Tibial artery (tissue), 4 donors: ENCODE measurements at places on chromosomes 12 and 14.

- DNase-seq = peak; percentile 73
Measured at GRCh38 chr12:66087365-66087943, 43.1 kb downstream of the LLPH start.

GRCh38 chr14:62776300-62776699, 269.0 kb downstream of the KCNH5 start:
- no peak for DNase-seq

GRCh38 chr14:101588990-101589389, 27.7 kb downstream of the DIO3 start:
- DNase-seq = no peak

DNA sequence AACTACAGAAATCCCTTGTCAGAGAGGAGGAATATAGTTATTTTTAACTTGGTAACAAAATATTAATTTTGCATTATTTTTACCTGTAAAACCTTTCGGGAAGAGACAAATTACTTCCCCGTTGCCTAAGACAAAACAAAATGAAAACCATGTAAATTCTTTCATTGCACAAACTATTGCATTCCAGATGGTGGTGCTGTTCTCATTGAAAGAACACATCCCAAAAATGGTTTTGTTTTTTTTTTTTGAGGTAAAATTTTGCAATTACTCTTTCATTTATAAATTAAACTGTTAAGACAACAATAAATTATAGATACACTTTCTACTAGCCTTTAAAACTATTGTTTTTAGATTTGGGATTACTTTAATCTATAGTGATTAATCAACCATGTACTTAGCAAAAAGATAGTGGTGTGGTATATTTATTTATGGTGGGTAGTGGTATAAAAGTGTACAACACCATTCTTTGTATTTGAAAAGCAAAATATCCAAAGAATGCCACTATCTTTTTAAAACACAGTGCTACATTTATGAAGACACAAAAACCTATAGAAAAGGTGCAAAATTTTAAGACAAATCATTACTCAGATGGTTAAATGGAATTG, 115.5 kb downstream of the SLC38A1 start:
- no peak for DNase-seq

DNA sequence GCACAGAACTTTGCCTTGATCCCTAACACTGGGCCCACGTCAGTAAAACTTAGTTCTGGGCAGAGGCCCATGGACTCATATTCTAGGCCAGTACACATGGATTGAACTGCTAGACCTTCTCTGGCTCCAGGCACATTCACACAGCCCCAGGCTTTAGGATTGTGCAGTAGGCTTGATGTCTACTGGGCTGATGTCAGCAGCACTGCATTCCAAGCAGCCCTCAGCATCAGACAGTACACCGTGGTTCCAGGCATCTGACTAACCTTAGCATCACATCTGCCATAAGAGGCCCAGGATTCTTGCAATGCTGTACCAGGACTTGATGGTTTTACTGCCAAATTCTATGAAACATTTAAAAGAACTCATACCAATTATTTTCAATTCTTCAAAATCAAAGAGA, 301.9 kb downstream of the CCER1 start:
- DNase-seq = no peak

DNA sequence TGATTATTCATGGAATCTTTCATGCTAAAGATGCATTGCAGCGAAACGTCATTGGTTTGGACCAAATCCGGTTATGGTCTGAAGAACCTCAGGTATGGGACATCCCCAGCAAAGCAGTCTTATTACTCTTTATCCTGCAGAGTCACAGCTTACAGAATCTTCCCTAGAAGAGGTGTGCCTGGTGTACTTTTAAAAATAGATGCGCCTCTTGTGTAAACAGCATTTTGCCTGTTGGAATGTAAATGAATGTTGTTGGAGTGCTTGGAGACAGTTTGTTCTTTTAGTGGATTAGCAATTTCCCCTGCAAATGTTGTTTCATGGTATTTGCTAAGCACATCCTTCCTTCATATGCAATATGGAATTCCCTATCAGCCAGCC, 242.5 kb downstream of the ZFP36L1 start:
- DNase-seq = no peak

DNA sequence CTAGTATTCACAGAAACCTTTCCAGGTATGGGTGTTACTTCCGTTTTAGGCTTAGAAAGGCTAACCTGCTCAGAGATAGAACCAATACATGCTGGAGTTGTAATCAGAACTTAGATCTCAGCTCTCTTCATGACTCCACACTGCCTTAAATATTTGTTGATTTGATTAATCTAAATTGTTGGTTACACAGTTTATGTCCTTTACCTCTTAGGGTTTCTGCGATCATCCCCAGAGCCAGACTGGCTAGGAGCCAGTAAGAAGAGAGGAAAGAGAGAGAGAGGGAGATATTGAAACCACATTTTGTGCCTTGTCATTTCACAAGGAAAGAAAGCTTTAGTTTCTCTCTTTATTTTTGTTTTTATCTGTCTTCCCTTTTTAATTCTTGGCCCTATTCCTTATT, 16.8 kb upstream of the MGP start:
- no peak for DNase-seq

- DNase-seq = no peak
Measured at GRCh38 chr14:74579447-74580274, 32.4 kb downstream of the LTBP2 start.

DNA sequence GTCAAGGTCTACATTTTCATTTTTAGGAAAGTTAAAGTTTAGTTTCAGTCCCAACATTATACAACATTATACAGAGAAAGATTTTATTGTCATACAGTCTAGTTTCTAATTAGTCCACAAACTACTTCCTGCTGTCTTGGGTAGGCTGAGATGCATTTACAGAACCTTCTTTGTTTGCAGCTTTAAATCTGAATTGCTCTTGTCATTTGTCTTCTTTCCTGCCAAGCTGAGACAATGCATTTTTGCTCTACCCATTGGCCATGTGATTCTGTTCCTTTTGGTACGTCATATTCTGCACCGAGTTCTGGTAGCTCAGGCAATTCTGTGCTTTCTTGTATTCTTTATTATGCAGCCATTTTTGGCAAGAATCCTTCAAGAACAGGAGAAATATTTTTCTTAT, 228.5 kb downstream of the ATP23 start:
- no peak for DNase-seq

DNA sequence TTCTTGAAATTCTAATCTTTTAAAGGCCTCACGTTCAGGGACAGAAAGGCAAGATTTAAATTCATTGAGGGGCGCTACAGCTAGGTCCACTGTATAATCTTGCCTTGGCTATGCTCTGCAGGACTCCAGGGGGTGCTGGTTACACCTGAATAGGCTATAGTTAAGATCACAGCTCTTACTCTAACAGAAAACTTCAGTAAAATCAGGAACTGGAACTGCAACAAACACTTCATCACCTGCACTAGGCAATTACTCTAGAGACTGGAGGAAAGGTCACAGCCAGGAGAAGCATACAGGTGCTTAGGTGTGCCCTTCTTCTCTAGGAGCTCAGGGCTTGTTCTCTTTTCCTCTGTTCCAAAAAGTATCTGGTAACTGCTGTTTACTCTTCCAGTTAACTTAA, 20.9 kb downstream of the SLCO1C1 start:
- no peak for DNase-seq

DNA sequence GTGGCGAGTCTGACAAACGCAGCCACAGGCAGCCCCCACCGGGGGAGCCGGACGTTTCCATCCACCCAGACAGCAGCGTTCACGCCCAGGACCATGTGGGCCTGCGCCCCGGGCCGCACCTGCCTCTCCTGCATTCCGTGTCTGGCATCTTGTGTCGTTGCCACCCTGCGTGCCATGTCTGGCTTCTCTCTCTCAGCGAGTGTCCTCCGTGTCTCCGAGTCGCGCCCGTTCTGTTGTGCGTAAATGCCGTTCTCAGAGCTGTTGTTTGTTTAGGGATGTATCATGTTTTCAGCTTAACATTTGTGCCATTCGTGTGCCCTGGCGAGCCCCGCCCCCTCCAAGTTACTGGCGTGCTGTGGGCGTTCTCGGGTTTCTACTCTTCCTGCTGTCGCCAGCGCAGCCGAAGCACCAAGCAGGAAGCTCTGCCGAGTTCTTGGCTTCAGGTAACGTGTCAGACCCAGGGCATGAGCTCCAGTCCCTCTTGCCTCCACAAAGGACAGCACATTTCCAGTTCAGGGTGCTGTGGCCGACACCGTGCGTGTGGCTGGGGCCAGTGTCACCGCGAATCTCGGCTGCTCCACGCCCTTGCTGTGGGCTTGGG, 34.6 kb downstream of the NOC4L start:
- no peak for DNase-seq

GRCh38 chr14:59214702-59215302, 26.3 kb downstream of the DAAM1 start:
- DNase-seq = no peak

- DNase-seq = no peak
Measured at GRCh38 chr14:60184146-60184904, 19.1 kb upstream of the DHRS7 start.

GRCh38 chr14:99745307-99745951, 47.8 kb upstream of the EML1 start:
- DNase-seq = no peak
